ENCODE measurements at places on chromosomes 2 and 18.

- no peak for DNase-seq
Measured at GRCh38 chr2:229971298-229971790, 49.0 kb downstream of the FBXO36 start.

DNA sequence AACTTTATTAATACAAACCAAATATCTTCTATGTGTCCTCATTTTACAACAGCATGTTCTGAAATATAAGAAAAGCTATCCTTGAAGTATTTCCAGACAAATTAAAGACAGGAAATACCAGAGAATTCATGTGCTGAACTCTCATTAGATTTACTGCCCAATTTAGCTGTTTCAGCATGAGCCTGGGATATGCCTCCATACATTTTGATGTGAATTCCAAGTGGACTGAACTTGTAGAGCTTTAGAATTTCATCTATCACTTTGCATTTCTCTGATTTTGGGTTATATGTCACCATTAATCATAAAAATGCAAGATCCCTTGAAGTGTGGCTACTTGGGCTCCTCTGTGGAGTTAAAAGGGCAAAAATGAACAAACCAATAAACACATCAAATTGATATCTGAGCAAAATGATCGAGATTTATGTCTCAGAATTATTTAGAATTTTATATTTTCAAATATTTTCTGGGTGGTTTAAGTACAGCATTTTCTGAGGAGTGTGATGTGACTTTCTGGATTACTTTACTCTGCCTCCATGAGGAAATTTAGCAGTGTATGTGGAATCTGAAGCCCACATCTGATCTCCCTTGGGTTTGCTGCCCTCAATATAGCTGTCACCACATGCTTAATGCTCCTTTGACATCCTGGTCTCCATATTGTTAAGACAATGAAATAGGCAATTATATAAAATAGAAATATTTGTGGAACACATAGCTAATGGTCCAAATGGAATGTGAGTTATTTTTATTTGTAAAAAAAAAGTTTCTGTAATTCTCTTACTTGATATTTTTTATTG, 206.6 kb upstream of the RBMS1 start:
- DNase-seq = no peak

DNA sequence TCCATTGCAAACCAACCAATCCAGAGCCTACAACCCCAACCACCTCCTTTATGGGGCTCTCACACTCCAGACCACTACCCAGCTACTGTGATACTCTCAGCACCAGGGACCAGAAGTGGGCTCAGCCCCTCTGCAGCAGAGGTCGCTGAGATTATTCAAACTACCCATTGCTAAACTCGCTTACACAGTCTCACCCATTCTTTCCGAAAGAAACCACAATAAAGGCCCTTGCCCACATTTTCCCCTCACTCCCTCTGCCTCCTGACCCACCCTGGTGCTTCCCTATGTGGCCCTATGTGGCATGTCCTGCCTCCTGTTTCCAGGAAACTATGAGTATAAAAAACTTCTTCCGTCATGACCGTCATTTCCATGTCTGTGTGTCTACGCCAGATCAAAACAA, 10.7 kb downstream of the TEX51 start:
- no peak for DNase-seq

GRCh38 chr2:205103699-205104098, 558.4 kb downstream of the PARD3B start:
- no peak for DNase-seq

DNA sequence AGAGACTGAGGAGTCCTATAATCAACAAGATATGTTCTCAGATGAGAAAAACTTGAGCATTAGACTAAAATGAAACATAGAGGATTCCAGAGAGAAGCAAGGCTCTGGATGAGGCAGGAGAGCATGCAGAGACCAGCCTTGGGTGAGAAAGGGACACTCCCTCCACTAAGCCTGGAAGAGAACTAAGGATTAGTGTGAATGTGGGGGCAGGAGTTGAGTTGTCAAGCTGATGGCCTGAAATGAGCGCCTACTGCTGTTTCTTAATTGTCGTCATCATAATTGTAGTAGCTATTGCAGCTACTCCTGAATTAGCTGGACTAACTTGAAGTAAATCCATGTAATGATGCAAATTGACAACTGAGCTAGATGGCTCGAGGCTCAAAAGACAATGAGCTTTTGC, 114.1 kb downstream of the PKP4 start:
- DNase-seq = no peak

DNA sequence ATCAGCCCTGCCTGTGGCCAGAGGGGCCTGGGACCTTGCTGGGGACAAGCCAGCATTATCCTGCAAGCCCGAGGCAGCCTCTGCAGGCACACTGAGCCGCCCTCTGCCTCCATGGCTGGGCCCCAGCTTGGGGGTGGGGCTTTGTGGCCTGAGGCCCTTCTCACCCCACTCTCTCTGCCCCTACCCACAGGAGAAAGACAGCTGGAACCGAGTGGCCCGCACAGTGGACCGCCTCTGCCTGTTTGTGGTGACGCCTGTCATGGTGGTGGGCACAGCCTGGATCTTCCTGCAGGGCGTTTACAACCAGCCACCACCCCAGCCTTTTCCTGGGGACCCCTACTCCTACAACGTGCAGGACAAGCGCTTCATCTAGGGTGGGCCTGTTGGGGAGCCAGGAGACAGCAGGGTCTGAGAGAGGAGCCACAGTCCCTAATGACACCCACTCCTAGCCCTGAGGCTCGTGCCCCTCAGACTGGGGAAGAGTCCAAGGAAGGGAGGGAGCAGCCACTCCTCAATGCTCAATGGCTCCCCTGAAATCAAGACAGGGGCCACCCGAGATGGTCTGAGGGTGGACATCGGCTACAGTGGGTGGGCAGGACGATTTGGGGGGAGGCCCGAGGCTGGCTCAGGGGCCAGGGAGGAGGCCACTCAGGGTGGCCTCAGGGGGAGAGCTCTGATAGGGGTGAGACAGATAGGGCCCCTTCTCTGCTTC, 4.4 kb upstream of the CHRNG start:
- no peak for DNase-seq

DNA sequence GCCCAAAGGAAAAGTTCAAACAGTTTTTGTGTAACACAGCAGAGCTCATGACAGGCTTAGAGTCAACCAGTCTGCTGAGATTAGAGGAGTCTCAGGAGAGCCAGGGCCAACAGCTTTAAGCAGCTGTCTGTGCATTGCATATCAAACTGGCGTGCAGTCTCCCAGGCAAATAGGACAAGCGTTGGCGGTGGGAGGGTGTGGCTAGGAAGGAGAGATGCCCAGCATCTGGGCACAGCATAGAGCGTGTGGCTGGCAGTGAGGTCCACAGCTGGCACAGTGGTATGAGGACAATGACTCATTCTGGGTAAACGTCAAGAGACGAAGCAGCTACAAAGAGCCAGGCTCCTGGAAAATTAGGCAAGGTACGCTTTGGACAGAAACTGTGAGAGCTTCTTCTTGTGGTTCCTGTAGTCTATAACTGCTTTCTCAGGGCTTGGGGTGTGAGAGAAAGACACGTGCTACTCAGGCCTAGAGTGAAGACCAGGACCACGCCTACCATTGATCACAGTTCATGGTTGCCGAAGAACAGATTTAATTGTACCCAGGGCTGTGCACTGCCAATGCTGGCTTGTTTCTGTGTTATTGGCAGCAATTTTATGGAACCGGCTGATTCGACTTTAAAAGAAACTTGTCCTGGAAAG, 14.8 kb downstream of the ZAP70 start:
- DNase-seq = no peak

DNA sequence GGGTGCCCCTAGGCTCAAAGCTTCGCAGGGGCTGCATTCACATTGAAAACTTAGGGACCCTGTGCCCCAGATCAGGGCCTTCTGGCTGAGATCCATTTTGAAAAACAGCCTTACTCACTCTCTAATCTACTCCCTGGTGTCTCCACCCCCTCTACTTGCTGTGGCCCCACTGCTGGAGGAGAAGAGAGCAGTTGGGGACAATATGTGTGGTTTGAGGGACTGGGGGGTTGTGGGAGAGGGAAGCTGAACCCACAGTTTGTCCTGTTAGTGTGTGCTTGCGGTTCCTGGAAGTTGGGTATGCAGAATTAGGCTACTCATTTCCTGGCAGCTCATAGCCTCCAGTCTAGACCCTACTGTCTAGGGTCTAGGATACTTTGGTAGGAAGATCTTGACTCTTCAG, 211.4 kb downstream of the PRKCE start:
- DNase-seq = no peak

DNA sequence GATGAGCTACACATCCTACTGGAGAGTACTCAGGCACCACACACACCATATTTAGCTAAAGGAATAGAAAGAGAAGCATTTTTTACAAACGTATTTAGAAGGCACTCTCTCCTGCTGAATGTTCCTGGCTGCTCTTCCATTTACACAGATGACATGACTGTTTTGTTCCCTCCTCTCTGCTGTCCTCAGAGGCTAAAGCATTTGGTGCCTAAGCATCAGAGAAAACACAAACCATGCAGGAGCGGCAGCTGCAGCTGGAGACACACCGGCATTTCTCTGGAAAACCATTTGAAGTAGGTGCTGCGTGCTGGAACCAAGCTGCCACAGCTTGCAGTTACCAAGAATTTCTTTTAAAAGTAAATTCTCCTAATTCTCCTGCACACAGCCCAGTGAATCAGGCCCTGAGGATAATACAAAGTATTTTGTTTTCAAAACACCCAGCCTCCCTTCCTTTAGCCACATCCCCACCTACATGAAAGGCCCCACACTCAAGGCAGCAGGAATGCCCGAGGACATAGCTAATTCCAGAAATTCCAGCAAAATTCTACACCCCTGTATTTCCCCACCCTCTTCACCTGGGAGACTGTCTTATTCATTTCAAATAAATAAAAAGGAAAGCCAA, 488.9 kb upstream of the SOX11 start:
- DNase-seq = no peak

- DNase-seq = no peak
Measured at GRCh38 chr2:121748202-121748601, 7.2 kb upstream of the TSN start.

- no peak for DNase-seq
Measured at GRCh38 chr2:39466311-39466710, 29.2 kb upstream of the MAP4K3 start.

- no peak for DNase-seq
Measured at GRCh38 chr2:8243748-8244400, 438.0 kb upstream of the ID2 start.

- DNase-seq = no peak
Measured at GRCh38 chr2:84980263-84980983, 9.5 kb downstream of the KCMF1 start.

DNA sequence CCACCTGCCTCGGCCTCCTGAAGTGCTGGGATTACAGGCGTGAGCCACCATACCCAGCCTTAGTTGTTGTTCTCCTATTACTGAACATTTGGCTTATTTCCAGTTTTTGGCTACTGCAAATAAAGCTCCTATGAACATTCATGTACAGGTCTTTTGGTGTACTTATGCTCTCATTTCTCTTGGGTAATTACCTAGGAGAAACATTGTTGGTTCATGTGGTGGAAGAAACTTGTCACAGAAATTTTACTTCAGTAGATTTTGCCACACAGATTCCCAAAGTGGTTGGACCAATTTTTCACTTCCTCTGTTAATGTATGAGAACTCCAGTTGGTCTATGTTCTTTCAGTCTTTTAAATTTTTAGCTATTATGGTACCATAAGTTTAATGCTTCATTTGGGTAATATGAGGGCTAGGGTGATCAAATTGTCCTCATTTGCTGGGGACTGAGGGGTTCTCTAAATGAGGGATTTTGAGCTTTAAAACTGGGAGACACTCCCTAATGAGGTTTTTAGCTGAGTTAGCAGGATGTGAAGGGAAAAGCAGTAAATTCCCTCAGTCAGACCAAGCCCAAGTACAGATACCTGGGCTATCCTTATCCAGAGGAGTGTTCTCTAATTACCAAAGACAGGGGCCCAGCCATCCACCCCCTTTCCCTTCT, 33.9 kb downstream of the MTA3 start:
- DNase-seq = no peak

GRCh38 chr2:224847961-224848850, 132.0 kb upstream of the CCDC195 start:
- DNase-seq = no peak

DNA sequence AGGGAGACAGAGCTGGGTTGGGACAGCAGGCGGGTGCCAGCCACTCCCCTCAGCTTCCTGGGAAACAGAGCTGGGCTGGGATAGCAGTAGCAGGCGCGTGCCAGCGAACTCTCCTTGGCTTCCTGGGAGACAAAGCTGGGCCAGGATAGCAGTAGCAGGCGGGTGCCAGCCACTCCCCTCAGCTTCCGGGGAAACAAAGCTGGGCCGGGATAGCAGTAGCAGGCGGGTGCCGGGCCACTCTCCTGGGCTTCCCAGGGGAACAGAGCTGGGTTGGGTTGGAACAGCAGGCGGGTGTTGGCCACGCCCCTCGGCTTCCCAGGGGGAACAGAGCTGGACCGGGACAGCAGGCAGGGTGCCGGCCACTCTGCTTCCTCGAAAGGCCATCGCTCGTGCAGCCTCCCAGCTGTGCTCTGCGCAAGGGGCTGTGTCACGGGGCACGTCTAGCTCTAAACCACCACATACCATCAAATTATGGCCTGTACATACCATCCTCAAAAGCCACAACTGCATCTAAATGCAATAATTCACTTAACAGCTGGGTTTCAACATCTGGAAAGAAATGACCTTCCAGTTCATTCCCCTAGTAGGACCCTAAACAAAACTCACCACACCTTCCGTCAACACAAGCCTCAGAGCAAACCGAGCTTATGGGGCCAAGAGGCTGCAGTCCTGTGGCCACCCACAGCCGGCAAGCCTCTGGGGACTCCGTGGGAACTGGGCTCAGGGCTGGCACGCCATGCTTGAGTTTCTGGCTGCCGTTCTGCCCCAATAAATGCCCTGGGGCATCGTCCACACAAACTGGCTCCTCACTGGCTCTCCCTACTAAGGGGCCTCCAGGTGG, 228.3 kb downstream of the TWIST2 start:
- no peak for DNase-seq

GRCh38 chr2:80078290-80079036, 226.1 kb downstream of the LRRTM1 start:
- DNase-seq = no peak

- no peak for DNase-seq
Measured at GRCh38 chr2:232318169-232318855, 60.2 kb upstream of the ALPP start.

DNA sequence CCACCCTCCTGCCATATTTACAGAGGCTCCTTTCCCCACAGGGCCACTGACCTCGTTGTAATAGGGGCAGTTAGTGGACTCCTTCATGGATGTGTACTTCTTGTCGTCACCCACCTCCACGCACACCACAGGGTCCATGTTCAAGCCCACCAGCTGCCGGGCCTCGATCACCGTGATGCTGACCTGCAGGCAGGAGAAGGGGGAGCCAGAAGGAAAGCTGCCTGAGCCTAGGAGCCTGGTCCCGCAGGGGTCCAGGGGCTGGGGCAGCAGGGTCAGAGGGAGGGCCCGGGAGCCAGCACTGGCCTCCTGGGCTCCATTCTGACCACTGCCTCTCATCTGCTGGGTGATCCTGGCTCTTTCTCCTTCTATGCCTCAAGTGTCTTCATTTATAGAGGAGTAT, 17.0 kb upstream of the OTOF start:
- DNase-seq = no peak

GRCh38 chr2:168726375-168726774, 76.1 kb upstream of the NOSTRIN start:
- no peak for DNase-seq

DNA sequence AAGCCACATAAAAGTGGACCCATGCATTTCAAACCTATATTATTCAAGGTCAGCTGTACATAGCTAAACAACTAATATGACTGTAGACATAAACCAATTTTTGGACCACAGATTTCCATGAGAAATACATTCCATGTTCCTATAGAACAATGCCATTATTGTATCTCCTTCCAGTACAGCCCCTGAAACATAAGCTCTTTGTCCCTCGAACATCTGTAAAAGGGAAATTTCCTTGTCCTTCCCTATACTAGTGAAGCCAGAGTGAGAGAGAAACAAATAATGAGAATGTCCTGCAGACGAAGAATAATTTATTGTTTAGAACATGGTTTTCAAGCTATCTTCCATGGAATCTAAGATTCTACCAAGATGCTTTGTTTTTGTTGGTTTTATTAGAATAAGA, 75.3 kb downstream of the GORASP2 start:
- DNase-seq = no peak
